ENCODE measurements at places on chromosomes 12 and 14.

DNA sequence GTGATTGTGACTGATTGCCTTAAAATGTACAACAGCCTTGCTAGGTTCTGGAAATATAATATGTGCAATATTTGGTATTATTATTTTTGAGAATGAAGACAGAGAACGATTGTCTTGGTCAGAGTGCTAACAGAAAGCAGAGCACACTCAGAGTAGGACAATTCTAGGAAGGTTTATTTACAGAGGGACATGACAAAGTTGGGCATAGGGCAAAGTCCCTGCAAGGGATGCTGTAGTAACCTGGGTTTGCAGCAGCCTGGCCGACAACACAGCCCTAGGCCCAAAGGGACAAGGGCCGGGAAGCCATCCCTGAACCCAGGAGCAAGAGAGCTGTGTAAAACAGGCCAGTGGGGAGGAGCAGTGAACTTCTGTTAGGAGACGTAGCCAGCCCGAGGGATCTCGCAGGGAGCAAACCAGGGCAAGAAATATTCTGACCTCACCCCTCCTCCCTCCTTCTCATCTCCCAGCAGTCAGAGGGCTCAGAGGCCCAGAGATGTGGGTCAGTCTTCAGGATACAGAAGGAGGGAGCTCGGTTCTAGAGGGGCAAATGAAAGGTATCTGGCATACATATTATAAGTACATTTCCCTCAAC lies 51.0 kb upstream of the FERMT2 start:
- no peak for DNase-seq

- DNase-seq: no peak
These were observed 112.6 kb downstream of the KCNC2 start for GRCh38 chr12:75097003-75097402.

DNA sequence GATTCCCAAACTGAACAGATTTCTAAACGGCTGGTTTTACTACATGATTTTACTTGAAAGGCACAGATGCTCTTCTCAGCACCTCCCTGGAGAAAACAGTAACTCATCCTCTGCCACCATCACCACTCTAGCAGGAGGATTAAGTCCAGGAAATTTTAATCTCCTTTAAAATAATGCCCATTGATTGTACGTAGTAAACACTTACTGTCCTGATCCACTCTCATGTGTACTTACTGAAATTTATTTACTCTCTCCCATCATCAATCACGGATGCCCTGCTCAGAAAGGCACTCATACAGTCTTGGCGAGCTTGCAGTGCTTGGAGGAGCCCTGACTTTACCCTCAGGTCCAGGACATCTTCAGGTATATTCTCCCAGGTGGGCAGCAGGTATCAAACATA lies 239.8 kb upstream of the EGLN3 start:
- DNase-seq: no peak

DNA sequence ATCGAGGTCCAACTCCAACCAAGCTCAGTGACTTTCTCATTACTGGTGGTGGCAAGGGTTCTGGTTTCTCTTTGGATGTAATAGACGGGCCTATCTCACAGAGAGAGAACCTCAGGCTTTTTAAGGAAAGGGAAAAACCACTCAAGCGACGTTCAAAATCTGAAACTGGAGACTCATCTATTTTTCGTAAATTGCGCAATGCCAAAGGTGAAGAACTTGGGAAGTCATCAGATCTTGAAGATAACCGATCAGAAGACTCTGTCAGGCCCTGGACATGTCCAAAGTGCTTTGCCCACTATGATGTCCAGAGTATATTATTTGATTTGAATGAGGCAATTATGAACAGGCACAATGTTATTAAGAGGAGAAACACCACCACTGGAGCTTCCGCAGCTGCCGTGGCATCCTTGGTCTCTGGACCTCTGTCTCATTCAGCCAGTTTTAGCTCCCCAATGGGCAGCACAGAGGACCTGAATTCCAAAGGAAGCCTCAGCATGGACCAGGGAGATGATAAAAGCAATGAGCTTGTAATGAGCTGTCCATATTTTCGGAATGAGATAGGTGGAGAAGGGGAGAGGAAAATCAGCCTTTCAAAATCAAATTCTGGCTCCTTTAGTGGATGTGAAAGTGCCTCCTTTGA lies 343.5 kb upstream of the RGS6 start:
- DNase-seq: no peak

DNA sequence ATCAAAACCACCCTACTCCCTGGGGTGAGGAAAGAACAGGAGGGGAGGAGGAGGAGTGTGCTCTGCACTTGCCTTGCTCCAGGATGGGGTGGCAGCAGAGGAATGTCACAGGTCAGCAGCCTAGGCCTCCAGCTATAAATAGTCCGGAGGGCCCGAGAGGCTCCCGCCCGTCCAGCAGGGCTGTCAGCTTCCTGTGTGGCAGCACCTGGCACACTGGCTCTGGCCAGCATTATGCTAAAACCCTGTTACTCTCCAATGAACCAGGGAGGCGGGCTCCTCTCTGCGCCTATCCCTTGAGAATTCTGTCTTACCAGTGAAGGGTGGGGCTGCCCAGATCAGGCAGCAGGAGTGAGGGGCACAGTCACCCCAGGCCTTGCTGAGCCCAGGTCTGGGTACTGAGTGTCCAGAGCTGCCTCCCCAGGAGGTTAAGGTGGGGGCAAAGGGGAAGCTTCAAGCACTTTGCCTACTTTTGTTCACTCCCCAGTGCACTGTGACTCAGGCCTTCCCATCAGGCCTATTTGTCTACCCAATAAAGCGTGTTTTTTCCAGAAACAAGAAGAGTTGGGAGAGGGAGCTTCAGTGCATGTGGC lies 1.2 kb upstream of the COX14 start:
- peak; percentile 63 for DNase-seq

GRCh38 chr14:54683882-54684794 lies 117.2 kb downstream of the SAMD4A start:
- DNase-seq: no peak

DNA sequence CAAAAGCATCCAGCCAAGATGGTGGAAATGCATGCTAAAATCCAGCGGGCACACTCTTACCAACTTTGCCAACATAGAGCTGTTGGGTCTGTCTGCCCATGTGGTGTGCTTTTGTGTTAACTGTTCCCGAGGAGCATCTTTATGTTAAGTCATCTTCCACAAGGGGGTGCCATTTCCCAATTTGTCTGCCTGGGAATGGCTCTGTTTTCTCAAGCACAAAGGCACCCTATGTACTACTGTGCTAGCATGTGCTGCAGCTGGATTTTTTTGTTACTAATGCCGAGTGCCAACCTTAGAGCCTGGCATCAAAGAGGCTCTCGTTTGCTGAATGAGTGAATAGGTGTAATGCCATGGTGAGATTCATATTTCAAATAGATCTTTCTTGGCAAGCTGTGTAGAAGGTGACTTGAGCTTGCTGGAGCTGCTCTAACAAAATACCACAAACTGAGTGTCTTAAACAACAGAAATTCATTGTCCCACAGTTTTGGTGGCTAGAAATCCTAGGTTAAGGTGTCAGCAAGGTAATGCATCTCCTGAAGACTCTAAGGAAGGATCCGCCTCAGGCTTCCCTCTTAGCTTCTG lies 74.3 kb downstream of the TRHDE start:
- peak; percentile 30 for DNase-seq

DNA sequence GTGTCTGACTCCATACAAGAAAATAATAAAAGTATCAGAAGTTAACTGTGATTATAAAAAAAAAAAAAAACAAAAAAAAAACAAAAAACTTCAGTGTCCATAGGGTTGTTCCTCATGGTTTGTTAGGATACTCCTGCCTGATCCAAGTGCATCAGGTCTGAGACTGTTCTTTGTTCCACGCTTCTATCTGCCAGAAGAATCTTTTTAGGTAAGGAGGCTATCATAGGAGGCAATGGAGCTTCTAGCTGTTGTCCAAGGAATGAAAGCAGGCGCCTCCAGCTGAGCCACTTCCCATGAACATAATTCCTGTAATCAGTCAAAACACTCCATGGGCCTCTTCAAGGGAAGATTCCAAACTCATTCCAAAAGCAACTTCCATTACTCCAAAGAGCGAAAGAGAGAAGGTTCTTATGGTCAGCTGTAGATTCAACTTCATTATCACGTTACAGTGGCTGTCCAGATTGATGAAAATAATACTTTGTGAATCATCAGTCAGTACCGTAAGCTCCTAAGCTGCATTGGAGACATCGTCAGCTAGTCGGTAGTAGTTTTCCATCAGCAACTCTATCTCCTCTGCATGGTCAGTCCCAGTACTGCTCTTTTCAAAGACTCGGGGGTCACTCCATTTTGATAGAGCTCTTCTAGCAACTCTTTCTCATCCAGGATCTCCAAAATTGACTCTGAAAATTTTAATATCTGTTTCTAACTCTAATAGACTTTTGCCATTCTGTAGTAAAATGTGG lies 9.7 kb downstream of the TBC1D15 start:
- DNase-seq: no peak

GRCh38 chr12:96526110-96526509 lies 36.7 kb downstream of the CFAP54 start:
- no peak for DNase-seq

DNA sequence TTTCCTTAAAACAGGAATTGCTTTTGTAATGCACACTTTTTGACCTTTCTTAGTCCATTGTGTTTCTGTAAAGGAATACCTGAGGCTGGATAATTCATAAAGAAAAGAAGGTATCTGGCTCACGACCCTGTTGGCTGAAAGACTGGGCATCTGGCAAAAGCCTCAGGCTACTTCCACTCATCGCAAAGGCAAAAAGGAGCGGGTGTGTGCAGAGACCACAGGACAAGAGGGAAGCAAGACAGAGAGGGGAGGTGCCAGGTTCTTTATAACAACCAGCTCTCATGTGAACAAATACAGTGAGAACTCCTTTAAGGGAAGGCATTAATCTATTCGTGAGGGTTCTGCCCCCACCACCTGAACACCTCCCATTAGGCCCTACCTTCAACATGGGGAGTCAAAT lies 182.1 kb downstream of the C12orf50 start:
- DNase-seq: no peak

GRCh38 chr12:119171691-119172425 lies 6.9 kb upstream of the HSPB8 start:
- DNase-seq: no peak

GRCh38 chr12:57475271-57476161 lies 4.2 kb downstream of the ARHGAP9 start:
- peak; percentile 89 for DNase-seq

DNA sequence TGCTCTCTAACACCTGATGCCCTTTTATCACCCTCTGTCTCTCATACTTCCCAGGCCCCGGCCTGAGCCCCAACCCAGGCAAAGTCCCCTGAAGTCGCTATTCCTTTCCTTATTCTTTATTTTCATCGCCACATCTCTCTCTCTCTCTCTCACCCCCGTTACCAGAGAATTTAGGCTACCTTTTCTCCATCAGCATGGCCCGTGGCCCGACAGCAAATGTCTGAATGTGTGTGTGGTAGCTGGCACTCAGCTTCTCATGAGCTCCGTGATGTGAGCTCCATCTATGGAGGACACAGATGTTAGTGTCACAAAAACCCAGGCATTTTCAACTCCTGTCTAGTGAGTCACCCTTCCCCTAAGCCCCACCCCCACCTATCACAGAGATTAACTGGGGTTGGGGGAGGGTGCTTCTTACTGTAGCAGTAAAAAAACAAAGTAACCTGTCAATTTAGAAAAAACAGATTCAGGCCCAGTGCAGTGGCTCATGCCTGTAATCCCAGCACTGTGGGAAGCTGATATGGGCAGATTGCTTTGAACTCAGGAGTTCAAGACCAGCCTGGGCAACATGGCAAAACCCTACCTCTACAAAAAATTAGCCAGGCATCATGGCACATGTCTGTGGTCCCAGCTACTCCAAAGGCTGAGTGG lies 53.8 kb downstream of the VCPKMT start:
- DNase-seq: no peak

DNA sequence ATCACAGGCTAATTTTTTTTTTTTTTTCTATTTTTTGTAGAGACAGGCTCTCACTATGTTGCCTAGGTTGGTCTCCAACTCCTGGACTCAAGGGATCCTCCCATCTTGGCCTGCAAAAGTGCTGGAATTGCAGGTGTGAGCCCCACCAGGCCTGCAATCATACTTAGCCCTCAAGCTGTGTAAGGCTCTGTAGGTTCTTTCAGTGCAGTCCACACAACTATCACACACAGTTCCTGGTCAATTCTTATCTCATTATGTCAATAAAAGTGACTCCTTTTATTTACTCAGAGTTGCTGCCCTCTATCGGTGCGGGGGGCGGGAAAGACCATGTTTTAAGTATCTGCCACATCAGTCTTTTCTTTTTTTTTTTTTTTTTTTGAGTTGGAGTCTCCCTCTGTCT lies 29.0 kb downstream of the SLC2A3 start:
- DNase-seq: no peak

- DNase-seq: no peak
These were observed 9.0 kb downstream of the GALNT6 start for GRCh38 chr12:51382173-51382572.

- DNase-seq: no peak
These were observed 13.4 kb downstream of the ISM2 start for GRCh38 chr14:77485256-77485655.

GRCh38 chr12:76189851-76190250 lies 105.4 kb upstream of the NAP1L1 start:
- no peak for DNase-seq

- no peak for DNase-seq
These were observed 40.7 kb upstream of the TCL1B start for GRCh38 chr14:95645389-95645996.

GRCh38 chr12:69875416-69875935 lies 50.4 kb downstream of the MYRFL start:
- DNase-seq: no peak

DNA sequence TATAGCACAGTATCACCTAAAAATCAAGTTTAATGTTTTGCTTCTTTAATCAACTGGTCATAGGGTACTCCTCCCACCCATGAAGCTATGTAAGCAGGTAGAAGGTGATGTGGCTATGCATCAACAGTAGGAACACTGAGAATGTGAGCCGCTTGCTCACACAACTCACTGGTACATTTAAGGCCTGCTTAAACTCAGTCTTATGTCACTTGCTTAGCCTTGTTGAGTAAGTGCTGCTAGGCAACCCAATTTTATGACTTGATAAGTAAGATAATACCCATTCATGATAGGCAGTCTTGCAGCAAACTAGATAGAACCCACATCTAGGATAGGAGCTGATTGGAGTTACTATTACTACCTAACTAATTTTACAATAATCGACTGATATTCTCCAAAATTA lies 70.0 kb upstream of the BMP4 start:
- no peak for DNase-seq

- DNase-seq: peak; percentile 4
These were observed 6.0 kb downstream of the HDAC7 start for GRCh38 chr12:47813511-47814196.

GRCh38 chr12:121570467-121571283 lies 10.1 kb downstream of the KDM2B start:
- no peak for DNase-seq

DNA sequence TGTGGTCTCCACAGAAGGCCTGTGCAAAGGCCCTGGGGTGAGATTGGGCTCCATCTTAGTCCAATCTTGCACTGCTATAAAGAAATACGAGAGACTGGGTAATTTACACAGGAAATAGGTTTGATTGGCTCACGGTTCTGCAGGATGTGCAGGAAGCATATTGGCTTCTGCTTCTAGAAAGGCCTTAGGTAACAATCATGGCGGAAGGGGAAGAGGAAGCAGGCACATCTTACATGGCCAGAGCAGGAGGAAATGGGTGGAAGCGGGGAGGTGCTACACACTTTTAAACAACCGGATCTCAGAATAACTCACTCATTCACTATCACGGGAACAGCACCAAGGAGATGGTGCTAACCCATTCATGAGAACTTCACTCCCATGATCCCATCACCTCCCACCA lies 55.4 kb downstream of the FAR2 start:
- DNase-seq: peak; percentile 24

Measured in upper lobe of left lung (tissue), 6 donors.